Mucosa of gallbladder (tissue), 1 donor: ENCODE measurements at places on chromosomes 13 and 19.

- no peak for DNase-seq
Measured at GRCh38 chr13:98032168-98032567, 78.7 kb downstream of the IPO5 start.

- peak; percentile 39 for DNase-seq
Measured at GRCh38 chr13:52455677-52456041, 381 bp downstream of the CKAP2 start.

GRCh38 chr13:73167028-73167820 is 108.4 kb downstream of the KLF5 start:
- DNase-seq, result no peak

DNA sequence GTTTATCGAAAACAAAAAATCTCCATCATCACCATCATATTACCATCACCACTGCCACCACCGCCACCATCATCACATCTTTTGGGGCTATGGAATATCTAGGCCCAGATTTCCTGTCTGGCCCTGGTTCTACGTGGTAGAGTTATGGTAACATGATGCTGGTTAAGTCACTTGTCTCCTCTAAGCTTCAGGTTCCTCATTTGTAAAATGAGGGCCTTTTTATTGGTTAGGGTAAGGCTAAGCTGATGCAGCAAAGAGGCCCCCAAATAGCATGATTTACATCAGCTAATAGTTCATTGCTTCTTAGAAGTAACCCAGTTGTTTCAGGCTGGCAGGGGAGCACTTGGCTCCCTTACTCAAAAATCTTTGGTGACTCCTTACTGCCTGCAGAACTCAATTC is 37.9 kb downstream of the PCDH8 start:
- DNase-seq, result no peak

DNA sequence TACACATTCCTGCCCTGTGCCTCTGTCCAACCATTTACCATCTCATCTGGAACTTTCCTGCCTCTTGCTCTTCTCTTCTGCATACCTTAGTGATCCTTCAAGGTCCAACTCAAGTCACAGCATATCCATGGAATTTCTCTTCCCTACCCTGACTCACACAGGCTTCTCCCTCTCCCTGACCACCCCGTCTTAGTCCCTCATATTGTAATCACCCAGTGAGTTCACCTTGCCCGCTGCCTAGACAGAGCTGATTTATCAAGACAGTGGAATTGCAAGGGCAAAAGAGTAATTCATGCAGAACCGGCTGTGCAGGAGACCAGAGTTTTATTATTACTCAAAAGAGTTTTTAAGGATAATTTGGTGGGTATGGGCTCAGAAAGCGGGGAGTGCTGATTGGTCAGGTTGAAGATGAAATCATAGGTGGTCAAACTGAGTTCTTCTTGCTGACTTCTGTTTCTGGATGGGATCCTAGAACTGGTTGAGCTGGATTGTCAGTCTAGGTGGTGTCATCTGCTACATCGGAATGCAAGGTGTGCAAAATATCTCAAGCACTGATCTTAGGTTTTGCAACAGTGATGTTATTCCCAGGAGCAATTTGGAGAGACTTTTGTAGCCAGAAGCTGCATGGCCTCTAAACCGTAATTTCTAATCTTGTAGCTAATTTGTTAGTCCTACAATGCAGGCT is 67.2 kb downstream of the HSPH1 start:
- DNase-seq, result no peak

DNA sequence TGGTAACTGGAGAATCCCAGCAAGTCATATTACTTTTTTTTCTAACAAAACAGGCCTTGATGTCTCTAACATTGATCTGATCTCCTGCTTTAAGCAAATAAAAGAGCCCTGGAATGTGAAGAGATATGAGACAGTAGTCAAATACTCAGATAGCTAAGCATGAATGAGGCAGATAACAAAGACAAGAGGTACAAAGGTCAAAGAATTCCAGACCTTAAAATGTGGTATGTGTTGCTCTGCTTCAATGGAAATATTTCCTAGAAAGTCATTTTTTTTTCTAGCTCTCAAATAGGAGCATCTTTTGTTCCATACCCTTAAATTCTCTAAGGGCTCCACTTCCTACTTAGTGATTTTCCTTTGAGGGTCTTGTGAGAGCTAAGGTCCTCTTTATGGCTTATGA is 54.6 kb downstream of the ZNF254 start:
- DNase-seq, result no peak

DNA sequence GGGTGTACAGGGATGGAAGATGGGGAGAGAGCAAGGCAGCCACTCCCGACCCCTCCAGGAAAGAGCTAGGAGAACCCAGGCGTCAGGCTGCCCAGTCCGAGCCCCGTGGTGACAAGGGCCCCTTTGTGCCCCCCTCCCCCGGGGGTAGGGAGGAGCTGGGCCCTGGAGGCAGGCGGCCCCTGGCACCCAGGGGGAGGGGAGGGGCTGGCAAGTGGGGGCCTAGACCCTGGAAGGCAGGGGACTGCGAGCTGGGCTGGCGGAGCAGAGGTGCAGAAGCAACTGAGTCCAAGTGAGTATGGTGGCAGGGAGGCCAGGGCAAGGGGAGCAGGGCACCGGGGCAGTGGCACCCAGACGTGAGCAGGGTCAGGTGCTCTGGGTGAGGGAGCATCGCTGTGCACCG is at the start of gene MAG:
MAG (plus strand) TSS at position 246 of the 400 bp plus-strand sequence. CDS start 3,248 bp downstream, outside the sequence.
- DNase-seq, result no peak

GRCh38 chr19:14526423-14526822 is 3.0 kb upstream of the TECR start:
- no peak for DNase-seq

GRCh38 chr19:18940769-18941627 is at the start of gene HOMER3:
TSS of gene HOMER3 (minus strand) at chr19:18941217. CDS start at chr19:18938982, 2,235 bp downstream.
- DNase-seq, result peak; percentile 77

GRCh38 chr13:23668562-23668961 is 98.3 kb downstream of the TNFRSF19 start:
- DNase-seq, result no peak

GRCh38 chr13:44416301-44416700 is 42.7 kb downstream of the SERP2 start:
- DNase-seq, result no peak

DNA sequence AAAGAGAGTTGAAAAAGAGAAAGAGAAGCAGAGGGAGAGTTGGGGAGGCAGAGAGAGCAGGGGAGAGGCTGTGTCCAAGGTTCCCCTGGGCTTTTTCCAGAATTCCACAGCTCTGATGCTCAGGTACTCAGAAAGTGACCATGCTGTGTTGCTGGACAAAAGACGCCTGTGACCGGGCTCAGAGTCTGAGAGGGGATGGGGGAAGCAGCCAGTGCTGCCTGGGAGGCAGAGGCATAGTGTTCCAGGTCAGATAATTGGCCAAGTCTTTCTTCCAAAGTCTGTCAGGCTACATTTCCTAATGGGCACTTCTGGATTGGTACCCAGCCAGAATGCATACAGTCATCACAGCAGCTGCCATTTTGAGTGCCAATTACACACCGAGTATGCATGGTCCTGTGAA is 86.1 kb downstream of the PTPRS start:
- no peak for DNase-seq
